A673 (cell line): ENCODE measurements at places on chromosomes 2 and 18.

DNA sequence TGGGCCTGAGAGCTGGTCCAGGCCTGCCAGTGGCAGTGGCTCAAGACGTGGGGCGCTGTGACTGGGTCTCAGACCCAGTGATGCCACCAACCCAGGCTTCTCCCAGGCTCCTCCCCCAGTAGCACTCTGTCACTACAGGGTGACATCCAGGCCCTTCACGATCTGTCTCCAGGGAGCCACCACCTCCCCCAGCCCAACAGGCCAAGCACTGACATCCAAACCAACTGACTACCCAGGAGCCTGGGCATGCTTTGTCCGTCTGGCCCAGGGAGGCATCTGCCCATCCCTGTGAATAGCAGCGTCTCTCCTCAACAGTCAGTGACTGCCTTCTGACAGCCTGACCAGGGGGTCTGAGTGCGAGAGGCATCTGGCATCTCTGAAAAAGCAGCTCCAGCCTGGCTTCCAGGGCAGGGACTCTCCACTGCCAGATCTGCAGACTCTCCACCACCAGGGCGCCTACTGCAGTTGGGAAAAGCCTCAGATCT is 13.0 kb downstream of the TEX44 start:
- peaks cover 12% of the 10 kb centered on the region for H3K4me1 ChIP-seq
- no peaks in the 10 kb centered on the region for H3K27me3 ChIP-seq
- no peak for DNase-seq
- H3K36me3 ChIP-seq = no peaks in the 10 kb centered on the region
- no peak overlapping the region for H3K27ac ChIP-seq

DNA sequence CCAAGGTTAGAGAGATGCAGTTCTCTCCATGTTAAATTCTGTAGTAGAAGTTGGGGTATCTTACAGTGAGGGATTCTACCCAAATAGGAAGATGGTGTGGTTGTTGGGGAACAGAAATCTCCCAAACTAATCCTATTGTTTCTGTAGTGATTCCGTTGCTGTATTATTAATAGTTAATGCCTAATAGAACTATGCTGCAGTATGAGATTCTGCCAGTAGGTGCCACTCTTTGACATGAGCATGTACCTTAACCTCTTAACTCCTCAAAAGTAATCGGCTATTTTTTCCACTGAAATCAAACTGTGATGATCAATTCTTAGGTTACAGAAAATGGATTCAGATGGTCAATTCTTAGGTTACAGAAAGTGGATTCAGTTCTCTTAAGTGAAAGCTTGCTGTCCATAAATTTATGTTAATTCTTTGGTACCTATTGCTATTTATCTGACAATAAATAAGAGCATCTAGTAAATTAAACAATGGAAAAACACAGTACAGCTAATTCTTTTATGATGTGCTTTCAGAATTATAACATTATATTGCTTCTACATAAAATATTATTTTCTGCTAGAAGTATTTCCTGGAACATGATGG is 97.9 kb upstream of the DLX2 start:
- DNase-seq = peak; percentile 49
- no peaks in the 10 kb centered on the region for H3K36me3 ChIP-seq
- H3K4me3 ChIP-seq = no peak overlapping the region
- no peaks in the 10 kb centered on the region for H3K27me3 ChIP-seq
- H3K27ac ChIP-seq = no peak overlapping the region
- H3K4me1 ChIP-seq = no peaks in the 10 kb centered on the region

- H3K27ac ChIP-seq = no peak overlapping the region
- no peaks in the 10 kb centered on the region for H3K27me3 ChIP-seq
These were observed 1310.9 kb upstream of the TMEFF2 start for GRCh38 chr2:193505620-193506019.

- H3K27me3 ChIP-seq = no peaks in the 10 kb centered on the region
- H3K36me3 ChIP-seq = no peaks in the 10 kb centered on the region
- DNase-seq = no peak
- H3K4me3 ChIP-seq = no peak overlapping the region
- no peak overlapping the region for H3K27ac ChIP-seq
- no peaks in the 10 kb centered on the region for H3K4me1 ChIP-seq
These were observed 176.7 kb downstream of the NRP2 start for GRCh38 chr2:205858881-205859441.

GRCh38 chr2:53964257-53964952 is 6.4 kb downstream of the PSME4 start:
- no peaks in the 10 kb centered on the region for H3K36me3 ChIP-seq
- H3K4me1 ChIP-seq = peaks cover 22% of the 10 kb centered on the region
- no peak overlapping the region for H3K27ac ChIP-seq
- H3K27me3 ChIP-seq = no peaks in the 10 kb centered on the region
- DNase-seq = no peak

- no peak overlapping the region for H3K4me3 ChIP-seq
- no peaks in the 10 kb centered on the region for H3K4me1 ChIP-seq
- peaks cover 4% of the 10 kb centered on the region for H3K27me3 ChIP-seq
These were observed 326.8 kb upstream of the DLGAP1 start for GRCh38 chr18:4781873-4782272.

DNA sequence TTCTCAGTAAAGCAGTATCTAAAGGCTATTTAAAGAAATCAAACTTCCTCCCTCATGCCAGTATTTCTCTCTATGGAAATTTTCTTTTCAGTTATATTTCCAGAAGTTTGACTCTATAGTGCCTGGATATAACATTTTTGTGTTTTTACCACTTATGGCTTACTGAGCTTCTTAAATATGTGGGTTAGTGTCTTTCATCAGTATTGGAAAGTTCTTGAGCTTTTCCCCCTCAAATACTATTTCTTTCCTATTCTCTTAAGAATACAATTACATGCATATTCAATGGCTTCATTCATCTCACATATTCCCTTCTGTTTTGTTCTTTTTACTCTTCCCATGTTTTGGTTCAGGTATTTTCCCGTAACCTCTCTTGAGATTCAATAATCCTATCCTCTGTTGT is 432.0 kb downstream of the SETBP1 start:
- no peak for DNase-seq
- H3K27ac ChIP-seq = no peak overlapping the region
- H3K36me3 ChIP-seq = no peaks in the 10 kb centered on the region
- H3K4me1 ChIP-seq = no peaks in the 10 kb centered on the region

- DNase-seq = no peak
- H3K27ac ChIP-seq = no peak overlapping the region
- H3K4me3 ChIP-seq = no peak overlapping the region
- peaks cover 36% of the 10 kb centered on the region for H3K4me1 ChIP-seq
- H3K36me3 ChIP-seq = no peaks in the 10 kb centered on the region
These were observed 65.1 kb upstream of the ACSL3 start for GRCh38 chr2:222795450-222796357.

DNA sequence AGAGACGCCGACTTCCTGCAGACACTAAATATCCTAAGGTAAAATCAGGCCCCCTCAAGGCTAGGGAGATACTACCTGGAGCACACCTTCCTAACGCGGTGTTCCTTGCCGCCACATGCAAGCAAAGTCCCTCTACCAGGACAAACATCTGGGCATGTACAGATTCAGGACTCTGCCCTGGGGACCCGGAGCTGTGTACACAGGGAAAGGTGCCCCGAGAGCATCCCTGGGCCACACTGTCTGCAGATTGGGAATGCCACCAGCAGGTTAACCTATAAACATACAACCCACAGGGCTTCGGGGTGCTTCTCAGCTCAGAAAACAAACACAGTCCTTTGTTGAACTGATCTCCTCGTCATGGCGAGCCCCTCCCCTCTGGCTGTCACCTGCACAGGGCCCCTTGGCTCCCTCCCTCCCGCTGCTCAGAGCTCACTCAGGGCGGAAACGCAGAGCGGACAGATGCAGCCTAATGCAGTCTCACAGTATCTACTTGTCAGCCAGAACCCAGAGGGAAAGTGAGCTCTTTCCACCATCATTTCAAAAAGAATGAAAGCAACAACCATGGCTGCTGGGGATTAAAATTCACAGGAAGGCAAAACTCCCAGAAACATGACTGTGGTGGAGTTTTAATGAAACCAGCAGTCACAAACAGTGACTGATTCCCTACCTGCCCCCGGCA is 218.8 kb downstream of the HDAC4 start:
- no peak for DNase-seq
- no peak overlapping the region for H3K4me3 ChIP-seq
- H3K4me1 ChIP-seq = no peaks in the 10 kb centered on the region

DNA sequence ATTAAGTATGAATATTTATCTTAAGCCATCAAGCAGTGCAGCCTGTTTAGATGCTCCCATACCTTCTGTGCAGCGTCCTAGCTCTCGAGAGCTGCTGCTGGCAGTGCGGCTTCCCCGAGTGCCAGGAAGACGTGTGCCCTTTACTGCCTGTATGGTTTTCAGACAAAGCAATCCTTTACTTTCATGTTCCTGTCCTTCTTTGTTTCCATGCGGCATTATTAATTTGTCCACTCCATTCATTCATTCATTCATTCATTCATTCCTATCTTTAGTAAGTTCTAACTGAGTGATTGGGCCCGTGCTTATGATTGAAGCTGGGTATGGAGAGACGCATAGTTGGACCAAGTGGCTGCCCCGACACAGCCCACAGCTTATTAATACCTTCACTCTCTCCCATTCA is 446.6 kb upstream of the HNRNPA3 start:
- H3K27ac ChIP-seq = no peak overlapping the region
- no peak overlapping the region for H3K4me3 ChIP-seq
- peaks cover 39% of the 10 kb centered on the region for H3K4me1 ChIP-seq

- DNase-seq = no peak
- peaks cover 9% of the 10 kb centered on the region for H3K4me1 ChIP-seq
- H3K27ac ChIP-seq = no peak overlapping the region
- H3K4me3 ChIP-seq = no peak overlapping the region
- no peaks in the 10 kb centered on the region for H3K27me3 ChIP-seq
These were observed 16.3 kb downstream of the VPS4B start for GRCh38 chr18:63405986-63406385.

GRCh38 chr18:21826196-21826595 is 85.6 kb downstream of the MIB1 start:
- peaks cover 5% of the 10 kb centered on the region for H3K36me3 ChIP-seq
- H3K27me3 ChIP-seq = no peaks in the 10 kb centered on the region
- no peak overlapping the region for H3K4me3 ChIP-seq
- H3K4me1 ChIP-seq = no peaks in the 10 kb centered on the region
- no peak overlapping the region for H3K27ac ChIP-seq

- no peaks in the 10 kb centered on the region for H3K36me3 ChIP-seq
- H3K27ac ChIP-seq = no peak overlapping the region
- no peak overlapping the region for H3K4me3 ChIP-seq
- H3K4me1 ChIP-seq = no peaks in the 10 kb centered on the region
- peaks cover 28% of the 10 kb centered on the region for H3K27me3 ChIP-seq
These were observed 53.4 kb upstream of the IL1RL1 start for GRCh38 chr2:102258025-102258385.

- no peak overlapping the region for H3K27ac ChIP-seq
- H3K4me3 ChIP-seq = no peak overlapping the region
- no peaks in the 10 kb centered on the region for H3K36me3 ChIP-seq
- H3K4me1 ChIP-seq = no peaks in the 10 kb centered on the region
- DNase-seq = no peak
- H3K27me3 ChIP-seq = no peaks in the 10 kb centered on the region
These were observed 852.5 kb upstream of the LRATD1 start for GRCh38 chr2:13779996-13780395.

- peaks cover 16% of the 10 kb centered on the region for H3K36me3 ChIP-seq
- no peaks in the 10 kb centered on the region for H3K4me1 ChIP-seq
- DNase-seq = no peak
- H3K4me3 ChIP-seq = no peak overlapping the region
- no peaks in the 10 kb centered on the region for H3K27me3 ChIP-seq
- H3K27ac ChIP-seq = no peak overlapping the region
These were observed 16.4 kb downstream of the SLC66A2 start for GRCh38 chr18:79935098-79935480.

DNA sequence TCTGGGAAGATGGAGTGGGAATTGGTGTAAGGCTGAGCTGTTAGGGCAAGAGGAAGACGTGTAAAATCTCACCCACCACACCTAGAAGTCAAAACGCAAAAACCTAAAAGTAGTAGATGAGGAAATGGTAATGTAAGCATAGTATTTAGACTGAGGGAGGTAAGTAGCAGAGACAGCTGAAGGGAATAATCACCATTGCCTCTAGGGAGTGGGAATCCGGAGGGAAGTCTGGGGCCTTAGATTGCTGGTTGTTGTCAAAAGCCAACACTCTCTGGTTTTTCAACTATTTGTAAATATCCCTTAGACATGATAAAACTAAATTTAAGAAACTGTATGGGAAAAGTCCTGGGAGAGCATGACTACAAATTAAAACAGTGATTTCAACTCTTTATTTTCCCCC is 28.7 kb upstream of the MYCN start:
- H3K27ac ChIP-seq = no peak overlapping the region
- H3K36me3 ChIP-seq = no peaks in the 10 kb centered on the region
- no peaks in the 10 kb centered on the region for H3K27me3 ChIP-seq
- no peak for DNase-seq

DNA sequence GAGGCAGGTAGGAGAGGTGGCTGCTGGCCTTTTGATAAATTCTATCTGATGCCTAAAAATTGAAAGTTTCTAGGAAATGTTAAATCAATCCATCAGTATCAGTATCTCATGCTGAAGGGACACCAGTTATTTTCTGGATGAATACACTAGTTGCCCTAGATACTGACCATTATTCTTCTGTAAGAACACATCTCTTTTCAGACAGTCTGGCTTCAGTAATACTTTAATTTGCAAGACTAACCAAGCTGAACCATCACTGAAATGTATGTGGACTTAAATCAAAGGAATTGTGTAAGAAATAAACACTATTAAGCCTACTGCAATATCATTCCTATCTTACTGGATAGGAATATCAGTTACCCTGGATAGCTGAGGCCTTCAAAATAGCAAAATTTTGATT is 1546.3 kb downstream of the LRP1B start:
- H3K36me3 ChIP-seq = no peaks in the 10 kb centered on the region
- H3K4me1 ChIP-seq = peaks cover 6% of the 10 kb centered on the region
- H3K27me3 ChIP-seq = no peaks in the 10 kb centered on the region
- DNase-seq = no peak

GRCh38 chr18:74982946-74983635 is 225.8 kb downstream of the PTGR3 start:
- no peak overlapping the region for H3K27ac ChIP-seq
- no peak overlapping the region for H3K4me3 ChIP-seq
- H3K27me3 ChIP-seq = no peaks in the 10 kb centered on the region
- DNase-seq = no peak
- no peaks in the 10 kb centered on the region for H3K4me1 ChIP-seq
- H3K36me3 ChIP-seq = no peaks in the 10 kb centered on the region
